ENCODE measurements at places on chromosomes 6 and 20.

GRCh38 chr20:10747019-10747418 lies 73.2 kb upstream of the JAG1 start:
- no peak for DNase-seq

- no peak for DNase-seq
Measured at GRCh38 chr6:66986940-66987339, 1279.9 kb upstream of the EYS start.

DNA sequence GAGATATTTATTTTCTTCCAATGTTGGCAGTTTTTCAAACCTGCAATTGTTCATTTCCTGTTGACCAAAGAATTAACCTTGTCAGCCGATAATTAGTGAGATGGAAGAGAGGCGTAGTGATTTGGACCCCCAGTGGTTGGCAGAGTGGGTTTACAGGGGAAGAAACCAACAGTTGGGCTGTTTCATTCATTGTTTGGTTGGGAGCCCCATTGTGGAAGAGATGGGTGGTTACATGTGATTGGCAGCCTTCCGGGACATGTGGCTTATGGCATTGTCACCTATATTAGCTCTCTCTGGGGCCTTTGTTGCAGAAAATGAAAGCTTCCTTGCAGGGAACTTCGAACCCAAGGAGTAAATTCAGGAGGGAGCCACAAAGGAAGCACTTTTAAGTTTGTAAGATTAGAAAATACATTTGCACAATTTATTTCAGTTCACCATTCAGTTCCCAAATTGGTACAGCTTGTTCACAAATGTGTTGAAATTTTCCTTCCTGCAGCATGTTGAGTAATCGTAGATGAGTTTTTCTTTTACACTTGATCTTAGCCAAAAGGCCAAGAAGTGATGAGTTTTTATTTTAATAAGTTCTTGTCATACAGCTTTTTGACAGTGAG lies 50.3 kb upstream of the CDKAL1 start:
- DNase-seq: no peak

DNA sequence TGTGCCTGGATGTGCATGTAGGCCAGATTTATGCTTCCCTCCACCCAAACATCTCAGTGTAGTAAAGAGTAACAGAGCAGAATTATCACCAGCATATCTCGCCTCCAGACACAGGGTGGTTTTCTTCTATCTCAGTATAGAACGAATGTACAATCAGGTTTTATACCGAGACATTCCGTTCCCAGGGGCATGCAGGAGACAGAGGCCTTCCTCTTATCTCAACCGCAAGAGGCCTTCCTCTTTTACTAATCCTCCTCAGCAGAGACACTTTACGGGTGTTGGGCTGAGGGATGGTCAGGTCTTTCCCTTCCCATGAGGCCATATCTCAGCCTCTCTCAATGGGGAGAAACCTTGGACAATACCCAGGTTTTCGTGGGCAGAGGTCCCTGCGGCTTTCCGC lies 36.4 kb upstream of the MC3R start:
- peak; percentile 93 for DNase-seq

DNA sequence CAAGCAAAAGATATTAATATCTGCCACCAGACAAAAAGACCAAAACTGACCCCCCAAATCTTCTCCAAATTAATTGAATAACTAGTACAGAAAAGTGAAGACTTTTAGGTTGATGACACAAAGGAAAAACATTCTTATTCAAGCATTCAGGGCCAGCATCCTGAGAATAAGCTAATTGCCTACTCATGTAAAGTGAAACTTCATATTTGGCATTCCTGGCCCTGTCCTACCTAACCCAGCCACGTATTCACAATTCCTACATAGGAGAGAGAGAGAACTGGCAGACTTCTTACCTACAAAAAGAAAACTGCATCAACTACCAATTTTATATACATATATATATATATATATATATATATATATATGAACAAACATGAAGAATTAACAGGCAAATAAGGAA lies 4.9 kb upstream of the ASCC3 start:
- DNase-seq: no peak

DNA sequence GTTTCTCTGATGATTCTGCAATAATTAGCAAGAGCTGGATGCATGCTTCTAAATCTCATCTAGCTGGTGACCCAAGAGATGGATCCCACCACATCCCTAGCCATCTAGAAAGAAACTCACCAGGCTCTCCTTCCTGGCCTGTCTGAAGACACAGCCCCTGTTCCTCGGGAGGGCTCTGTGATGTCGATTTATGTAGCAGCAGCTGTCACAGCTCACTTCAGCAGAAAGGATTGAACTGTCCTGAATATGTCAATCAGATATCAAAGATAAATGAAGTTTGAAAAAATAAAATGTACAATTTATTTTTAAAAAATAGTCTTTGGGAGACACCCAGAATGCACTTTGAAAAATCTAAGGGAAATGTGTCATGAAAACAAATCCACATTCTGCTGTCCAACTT lies 67.3 kb upstream of the TSHZ2 start:
- no peak for DNase-seq

DNA sequence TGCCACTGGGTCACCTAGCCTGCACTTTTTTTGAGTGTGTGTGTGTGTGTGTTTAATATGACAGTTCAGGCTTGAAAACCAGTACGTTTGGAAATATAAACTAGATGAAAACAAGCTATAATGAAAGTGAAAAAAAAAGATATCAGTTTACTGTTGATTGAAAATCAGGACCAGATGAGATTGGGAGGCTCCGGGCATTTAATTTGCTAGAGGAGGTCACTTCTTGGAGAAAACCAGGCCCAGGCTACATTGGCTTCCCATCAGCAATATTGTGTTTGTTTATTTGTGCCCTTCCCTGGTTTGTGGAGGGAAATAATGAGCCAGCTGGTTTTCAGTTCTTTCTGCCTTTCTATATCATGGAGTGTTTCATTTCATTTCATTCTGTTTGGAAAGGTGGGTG lies 246.6 kb upstream of the JAG1 start:
- DNase-seq: no peak

GRCh38 chr6:168884646-168885086 lies 369.0 kb downstream of the THBS2 start:
- DNase-seq: peak; percentile 63

GRCh38 chr6:145557474-145557873 lies 177.8 kb downstream of the EPM2A start:
- no peak for DNase-seq

DNA sequence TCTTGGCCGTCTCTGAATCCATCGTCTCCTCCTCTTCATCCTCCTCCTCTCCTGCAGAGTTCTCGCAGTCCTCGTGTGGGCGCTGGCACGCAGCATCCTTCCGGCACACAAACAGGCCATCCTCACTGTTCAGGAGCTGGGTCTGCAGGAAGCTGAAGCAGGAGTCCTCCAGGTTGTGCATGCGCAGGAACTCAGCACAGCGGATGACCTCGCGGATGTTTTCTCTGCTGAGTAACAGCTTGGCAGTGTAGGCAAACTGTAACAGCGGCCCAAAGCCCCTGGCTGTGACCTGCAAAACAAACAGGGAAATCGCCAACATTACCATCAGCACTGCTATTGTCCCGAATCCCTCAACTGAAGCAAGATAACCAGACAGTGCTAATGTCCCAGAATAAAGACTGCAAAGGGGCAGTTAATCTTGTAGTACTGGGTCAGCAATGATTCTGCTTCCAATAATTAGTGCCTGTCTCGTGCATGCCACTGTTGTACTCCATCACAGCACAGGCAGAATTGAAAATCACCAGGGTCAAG lies 57.4 kb downstream of the GJA10 start:
- no peak for DNase-seq

DNA sequence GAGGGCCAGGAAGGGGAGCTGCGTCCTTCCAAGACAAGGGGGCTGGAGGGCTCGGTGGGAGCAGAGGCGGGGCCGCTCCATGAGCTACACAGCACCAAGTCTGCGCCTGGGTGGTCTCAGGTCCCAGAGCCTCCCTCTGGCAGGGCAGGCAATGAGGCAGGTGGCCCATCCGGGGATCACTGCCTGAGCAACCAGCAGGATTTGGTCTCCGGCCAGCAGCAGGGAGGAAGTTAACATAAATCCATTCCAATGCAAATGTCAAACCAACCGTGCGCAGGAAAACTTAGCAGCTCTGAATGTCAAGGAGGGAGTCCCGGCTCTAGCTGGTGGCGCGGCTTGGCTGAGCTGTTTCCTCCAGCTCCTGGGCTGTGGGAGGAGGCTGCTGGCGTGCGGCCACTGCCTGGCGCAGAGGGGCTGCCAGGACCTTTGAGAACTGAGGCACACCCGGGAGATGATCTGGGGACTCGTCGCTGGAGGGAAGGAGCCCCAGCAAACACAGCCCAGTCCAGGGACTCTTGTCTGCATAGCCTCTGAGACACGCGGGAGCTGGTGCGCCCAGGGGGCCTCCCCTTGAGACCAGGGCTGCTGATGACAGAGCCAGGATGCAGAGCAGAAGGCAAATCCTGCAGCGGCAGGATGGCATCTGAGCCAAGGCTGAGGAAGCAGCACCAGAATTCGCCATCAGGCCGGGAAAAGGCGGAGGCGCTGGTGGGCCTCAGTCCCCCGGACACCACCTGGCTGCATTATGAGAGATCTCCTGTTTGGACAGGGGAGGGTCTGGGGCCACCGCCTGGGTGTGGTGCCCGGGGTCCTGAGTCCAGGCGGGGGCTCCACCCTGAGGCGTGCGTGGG lies 33.1 kb upstream of the CHRNA4 start:
- no peak for DNase-seq

DNA sequence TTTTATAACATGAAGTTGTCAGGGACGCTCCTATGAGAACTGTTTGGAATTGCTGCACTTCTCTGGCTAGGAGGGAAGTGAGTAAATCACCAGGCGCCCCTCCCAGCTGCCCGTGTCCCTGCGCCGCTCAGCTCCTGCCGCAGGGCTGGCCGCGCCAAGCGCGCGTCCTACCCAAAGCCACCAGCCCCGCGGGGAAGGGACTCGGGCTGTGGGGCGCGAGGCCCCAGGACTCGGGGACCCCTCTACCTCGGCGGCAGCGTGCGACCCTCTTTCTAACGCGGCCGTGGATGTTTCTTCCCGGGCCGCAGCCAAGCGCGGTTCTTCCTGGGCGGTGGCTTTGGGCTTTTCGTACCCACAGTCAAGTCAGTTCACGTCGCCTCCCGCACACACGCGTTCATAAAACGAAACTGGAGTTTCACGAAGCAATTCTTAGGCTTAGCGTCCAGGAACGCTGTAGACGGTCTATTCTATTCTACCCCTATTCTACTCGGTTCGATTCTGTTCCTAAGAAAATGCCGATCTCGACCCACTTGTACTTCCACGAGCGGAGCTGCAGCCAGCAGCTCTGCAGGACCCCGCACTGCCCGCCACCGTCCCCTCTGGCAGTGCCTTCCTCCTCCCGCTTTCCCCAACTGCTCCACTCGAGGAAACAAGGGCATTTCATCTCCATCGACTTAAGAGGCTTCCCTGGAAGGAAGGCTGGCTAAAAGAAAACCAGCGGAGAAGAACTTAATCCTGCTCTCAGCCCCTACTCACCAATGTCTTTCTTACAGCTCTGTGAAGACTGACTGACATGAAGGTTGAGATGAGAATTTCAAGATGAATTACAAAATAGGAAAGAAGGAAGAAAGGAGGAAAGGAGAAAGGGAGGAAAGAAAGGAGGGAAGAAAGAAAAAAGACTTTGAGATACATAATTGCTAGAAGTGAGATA lies 15.4 kb downstream of the FOXC1 start:
- no peak for DNase-seq

GRCh38 chr20:54174457-54175175 lies 830 bp upstream of the CYP24A1 start:
- no peak for DNase-seq

GRCh38 chr6:111995404-111995803 lies 58.5 kb upstream of the CCN6 start:
- no peak for DNase-seq

- peak; percentile 18 for DNase-seq
Measured at GRCh38 chr20:51500936-51501335, 41.6 kb downstream of the NFATC2 start.

DNA sequence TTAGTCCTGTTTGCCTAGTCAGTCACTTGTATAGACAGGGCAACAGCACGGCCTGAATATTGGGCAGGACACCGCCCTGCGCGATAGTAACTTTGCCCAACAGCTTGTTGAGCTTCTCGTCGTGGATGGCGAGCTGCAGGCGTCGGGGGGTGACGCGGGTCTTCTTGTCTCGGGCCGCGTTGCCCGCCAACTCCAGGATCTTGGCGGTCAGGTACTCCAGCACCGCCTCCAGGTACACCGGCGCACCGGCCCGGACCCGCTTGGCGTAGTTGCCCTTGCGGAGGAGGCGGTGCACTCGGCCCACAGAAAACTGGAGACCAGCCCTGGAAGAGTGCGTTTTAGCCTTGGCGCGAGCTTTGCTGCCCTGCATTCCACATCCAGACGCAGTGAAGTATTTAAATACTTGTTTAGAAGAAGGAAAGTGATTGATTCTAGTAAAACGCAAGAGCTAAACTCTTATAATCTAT lies 92.8 kb upstream of the BTN3A2 start:
- DNase-seq: peak; percentile 77

- peak; percentile 74 for DNase-seq
Measured at GRCh38 chr6:15994814-15995459, 133.9 kb upstream of the MYLIP start.

DNA sequence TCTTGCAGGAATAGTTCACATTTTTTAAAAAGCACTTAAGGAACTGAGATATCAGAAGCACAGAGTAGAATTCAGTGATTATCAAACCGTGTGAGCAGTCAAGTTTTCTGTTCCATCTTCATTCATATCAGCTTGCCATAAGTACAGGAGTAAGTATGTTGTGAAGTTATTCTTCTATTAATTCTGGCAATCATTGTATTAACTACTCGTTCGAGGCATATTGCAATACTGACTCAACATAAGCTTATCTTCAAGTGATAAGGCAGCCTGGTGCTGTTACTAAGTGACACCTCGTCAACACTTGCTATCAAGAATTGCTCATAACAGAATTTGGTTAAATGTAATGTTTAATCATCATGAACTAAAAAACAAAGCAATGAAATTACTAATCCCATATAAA lies 75.7 kb upstream of the SNX9 start:
- peak; percentile 52 for DNase-seq

DNA sequence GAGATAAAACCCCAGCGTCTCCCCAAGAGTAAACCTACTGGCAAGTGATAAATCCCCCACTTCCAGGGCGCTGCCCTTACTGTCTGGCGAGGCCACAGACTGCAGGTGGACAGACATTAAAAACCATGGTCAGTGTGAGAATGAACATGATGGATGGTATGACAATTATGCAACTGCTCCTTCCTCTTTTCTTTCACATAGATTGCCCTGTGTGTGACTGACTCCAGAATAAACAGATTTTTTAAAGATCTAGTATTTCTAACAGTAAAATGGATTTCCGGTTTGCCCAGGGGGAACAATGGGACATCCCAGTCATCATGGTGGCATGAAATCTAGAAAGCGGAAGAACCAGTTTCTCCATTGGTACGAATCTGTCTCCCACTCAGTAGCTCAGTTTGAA lies 153.7 kb downstream of the FOXC1 start:
- DNase-seq: peak; percentile 42

GRCh38 chr6:7129360-7129759 lies 21.6 kb downstream of the RREB1 start:
- no peak for DNase-seq

GRCh38 chr6:41591859-41592502 lies 45.8 kb downstream of the FOXP4 start:
- DNase-seq: peak; percentile 86

GRCh38 chr6:21898107-21898796 lies 304.7 kb downstream of the SOX4 start:
- no peak for DNase-seq
